LHCN-M2 (cell line): ENCODE measurements at places on chromosomes 4 and X. TPM values are rescaled to one million over a fixed set of nuclear protein-coding genes. Genes with fewer than 3 reads are reported as not detected.

SMR3B gene
- not detected in 2 replicates for total RNA-seq

IL13RA2 gene
- not detected in 2 replicates for total RNA-seq

SPP1 gene
- total RNA-seq, result 0.11 TPM in 1 of 2 replicates, not detected in the other

MAGEA11 gene
- not detected in 2 replicates for total RNA-seq

TLR2 gene
- 1.0 and 1.3 TPM in 2 replicates for total RNA-seq

TMEM255A gene
- total RNA-seq, result 0.06 and 0.17 TPM in 2 replicates

NPNT gene
- not detected in 2 replicates for total RNA-seq
